ENCODE measurements at places on chromosomes 7 and 10.

DNA sequence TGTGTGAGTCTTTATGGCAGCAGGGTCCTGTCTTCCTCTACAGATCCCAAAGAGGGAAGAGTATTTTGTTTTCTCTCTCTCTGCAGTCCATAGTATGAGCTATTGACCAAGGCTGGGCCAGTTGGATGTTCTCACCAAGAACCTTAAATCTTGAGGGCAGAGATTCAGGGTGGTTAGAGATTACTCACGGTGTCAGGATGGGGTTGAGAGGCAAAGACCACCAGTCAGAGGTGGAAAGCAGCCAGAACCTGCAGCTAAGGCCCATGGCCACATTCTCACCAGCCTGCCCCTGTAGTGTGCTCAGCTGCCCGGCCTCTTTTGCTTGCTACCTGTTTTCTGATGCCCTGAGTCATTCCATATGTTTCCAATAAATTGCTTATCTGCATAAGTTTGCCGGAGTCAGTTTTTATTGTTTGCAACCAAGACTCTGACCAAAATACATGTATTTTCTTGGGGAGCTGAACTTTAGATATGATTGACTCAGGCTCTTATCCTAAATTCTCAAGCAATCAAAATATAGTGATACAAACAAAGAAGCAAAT is 67.0 kb downstream of the MAP3K8 start:
- DNase-seq, result no peak

GRCh38 chr7:80372415-80372814 is 139.4 kb downstream of the GNAT3 start:
- DNase-seq, result no peak

- DNase-seq, result no peak
Measured at GRCh38 chr10:77638321-77639101, 903 bp upstream of the KCNMA1 start.

GRCh38 chr10:43648398-43649184 is at the start of gene ZNF32:
ZNF32 (minus strand) TSS chr10:43648881; CDS start chr10:43646133, 2,748 bp downstream.
- DNase-seq, result peak; percentile 82

DNA sequence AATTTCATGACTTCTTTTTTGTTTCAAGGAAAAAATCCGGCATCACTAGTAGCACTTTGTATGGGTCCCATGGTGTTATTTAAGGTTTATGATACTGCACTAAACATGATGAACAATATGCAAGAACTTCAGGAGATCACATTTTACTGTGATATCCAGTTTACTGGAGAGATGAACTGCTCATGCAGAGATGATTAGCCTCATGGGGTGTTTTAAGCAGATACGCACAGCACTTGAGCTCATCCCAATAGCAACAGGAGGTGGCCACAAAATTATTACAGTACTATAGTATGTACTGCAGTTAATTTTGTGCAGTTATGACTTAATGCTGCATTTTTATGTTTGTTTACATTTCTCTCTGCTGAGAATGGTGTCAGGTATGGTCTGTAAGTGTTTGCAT is 303.7 kb upstream of the PCDH15 start:
- no peak for DNase-seq

- DNase-seq, result peak; percentile 29
Measured at GRCh38 chr7:143296686-143297085, 8.5 kb downstream of the CASP2 start.

DNA sequence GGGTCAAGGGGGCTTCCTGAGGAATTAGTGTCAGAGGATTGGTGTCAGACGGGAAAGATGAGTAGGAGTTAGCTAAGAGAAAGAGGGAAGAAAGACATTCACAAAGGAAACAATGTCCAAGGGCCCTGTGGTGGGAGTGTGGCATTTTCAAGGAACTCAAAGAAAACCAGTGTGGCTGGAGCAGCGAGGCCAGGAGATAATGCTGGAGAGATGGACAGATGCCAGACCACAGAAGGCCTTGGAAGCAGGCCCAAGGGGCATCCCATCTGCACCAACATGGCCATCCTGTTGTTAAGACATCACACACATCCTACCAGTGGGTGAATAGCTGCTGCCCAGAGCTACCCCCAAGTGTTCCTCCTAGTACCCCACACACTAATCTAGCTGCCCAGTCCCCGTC is 36.1 kb upstream of the CUL1 start:
- DNase-seq, result no peak

DNA sequence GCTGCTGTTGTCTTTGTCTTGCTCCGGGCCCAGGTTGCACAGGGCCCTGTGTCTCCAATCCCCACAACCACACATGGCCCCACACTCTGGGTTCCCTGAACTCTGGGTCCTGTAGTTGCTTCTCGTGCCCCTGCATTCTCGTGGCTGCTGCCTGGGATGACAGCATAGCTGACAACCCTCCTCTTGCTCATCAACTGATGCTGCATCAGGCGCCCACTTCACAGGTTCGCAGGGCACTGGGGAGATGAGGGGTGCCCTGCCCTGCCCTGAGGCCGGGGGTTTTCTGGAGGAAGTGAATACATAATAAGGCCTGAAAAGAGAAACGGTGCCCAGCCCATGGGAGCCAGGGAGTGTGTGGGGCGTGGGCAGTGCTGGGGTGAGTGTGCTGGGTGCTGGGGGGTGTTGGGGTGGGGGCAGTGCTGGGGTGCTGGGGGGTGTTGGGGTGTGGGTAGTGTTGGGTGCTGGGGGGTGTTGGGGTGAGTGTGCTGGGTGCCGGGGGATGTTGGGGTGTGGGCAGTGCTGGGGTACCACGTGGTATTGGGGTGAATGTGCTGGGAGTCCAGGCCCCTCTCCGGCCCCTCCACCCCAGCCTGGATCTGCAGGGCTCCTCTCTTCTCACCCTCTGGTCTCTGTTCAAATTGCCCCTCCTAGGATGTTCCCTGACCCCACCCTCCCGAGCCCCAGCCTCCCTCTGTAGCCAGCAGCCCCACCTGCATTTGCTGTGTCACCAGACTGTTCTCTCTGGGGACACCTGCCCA is 2.0 kb upstream of the MTG1 start:
- DNase-seq, result peak; percentile 18

GRCh38 chr10:62907470-62908212 is 91.5 kb upstream of the EGR2 start:
- no peak for DNase-seq

All from inflammatory macrophage treated with lipopolysaccharide for 1 hour (primary cell).